ENCODE measurements at places on chromosomes 2 and 18.

GRCh38 chr2:85888684-85889626 lies at the start of gene ST3GAL5:
Gene ST3GAL5 (minus strand): TSS chr2:85888990. CDS start chr2:85888905, 85 bp downstream.
- DNase-seq, result no peak

DNA sequence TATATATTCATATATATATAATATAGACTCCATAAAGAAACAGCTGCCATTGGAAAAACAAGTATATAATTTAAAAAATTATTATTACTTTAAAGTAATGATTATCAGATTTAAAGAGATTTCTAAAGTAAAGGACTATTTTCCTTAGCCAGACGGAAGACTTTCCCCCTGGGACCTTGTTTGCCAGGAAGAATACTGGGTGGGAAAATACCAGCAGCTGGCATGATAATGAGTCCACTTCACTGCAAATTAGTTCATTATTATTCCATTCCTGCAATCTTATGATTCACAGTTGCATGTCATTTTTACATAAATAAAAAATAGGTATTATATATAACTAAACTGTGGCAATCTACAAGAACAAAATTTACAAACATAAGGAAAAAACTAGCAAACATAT lies 339.8 kb upstream of the CDH7 start:
- DNase-seq, result no peak

DNA sequence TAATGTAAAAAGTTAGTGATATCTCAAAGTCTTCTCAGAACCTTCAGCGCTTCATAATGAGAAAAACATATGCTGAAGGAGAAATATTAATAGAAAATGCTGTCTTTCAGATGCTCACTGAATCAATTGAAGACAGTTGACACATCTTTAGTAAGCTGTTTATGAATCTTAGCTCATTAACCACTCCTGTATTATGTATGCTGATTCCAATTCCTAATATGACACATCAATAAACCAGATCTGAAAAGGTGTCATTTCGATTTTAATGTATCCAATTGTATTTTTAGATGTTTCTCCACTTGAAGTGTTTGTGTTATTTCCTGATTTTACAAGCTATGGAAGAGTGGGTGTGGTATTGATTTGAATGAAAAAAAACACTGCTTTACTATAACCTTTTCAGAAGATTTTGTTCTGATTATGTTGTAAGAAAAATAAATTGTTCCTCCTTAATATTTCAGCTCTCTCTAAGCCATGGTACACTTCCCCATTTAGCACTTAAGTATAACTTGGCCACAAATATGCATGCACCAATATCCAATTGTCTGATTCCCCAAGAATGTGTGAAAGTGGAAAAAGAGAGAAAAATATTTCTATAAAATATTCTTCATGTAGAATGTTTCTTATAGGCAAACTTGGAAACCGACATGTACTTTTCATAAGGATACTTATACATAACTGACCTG lies 569.8 kb downstream of the ARHGAP15 start:
- no peak for DNase-seq

GRCh38 chr2:241035818-241036396 lies 37.5 kb downstream of the SNED1 start:
- DNase-seq, result no peak

DNA sequence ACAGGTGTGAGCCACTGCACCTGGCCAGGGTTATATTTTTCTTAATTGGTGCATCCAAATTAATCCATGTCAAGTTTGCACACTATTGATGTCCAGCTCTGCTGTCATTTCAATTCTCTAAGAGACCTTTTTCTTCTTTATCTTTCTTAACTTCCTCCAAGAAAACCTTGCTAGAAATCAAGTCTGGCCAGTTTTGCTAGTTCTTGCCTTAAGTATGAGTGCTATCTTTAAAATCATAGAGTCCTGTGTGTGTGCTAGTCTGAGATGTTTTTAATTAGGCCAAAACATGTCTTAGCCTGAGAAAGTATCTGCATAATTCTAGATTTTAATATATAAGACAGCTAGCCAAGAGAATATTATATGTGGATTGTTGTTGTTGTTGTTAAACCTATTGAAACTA lies 56.2 kb upstream of the SLC39A10 start:
- no peak for DNase-seq

GRCh38 chr2:240998706-240998994 lies 232 bp downstream of the SNED1 start:
- DNase-seq, result no peak

- DNase-seq, result no peak
Measured at GRCh38 chr2:39858677-39859076, 79.6 kb upstream of the THUMPD2 start.
